ENCODE measurements at places on chromosomes 2 and 18.

DNA sequence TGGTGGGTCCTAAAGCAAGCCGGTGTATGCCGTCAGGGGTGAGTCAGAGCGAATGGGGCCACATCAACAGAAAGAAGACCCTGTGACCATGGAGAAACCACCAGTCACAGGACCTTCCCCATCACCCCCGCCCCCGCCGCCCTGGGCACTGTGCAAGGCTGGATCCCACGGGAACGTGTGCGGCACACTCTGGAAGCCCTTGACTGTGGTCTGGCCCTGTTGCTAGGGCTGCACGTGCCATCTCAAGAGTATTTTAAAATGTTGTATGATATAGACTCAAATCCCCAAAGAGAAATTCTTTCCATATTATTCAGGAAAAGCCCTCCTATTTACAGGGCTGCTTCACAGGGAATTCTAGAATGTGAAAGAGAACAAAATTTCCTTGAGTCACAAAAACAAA lies 174.8 kb downstream of the BCL2 start:
- DNase-seq = no peak

DNA sequence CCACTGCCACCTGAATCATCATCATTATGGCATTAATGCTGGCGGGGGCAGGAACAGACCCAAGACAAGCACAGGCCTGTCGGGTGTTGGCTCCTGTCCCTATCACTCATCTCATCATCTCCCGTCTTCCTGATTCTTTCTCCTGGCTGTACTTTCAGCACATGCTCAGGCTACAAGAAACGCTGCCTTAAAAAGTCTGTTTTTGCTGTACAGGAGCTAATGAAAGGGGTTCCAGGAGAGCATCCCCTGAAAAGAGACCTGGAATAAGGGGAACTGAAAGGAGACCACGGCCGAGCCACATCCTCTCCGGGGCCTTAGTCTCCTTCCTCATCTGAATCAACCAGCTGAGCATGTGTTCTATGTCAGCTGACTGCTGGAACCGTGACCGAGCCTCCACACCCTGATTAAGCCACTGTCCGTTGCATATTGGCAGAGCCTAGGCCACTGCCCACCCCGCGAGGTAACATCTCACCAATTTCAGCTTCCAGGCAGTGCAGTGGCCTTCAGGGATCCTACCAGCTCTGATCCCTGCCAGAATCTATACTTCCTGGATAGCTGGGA lies 62.6 kb downstream of the DNMT3A start:
- no peak for DNase-seq

- DNase-seq = no peak
Observed at GRCh38 chr2:36355151-36355889, at the start of gene CRIM1. Gene CRIM1, plus strand, starts transcription at chr2:36355778. Its CDS starts 515 bp downstream, at chr2:36356293.

GRCh38 chr2:81266106-81266505 lies 961.6 kb upstream of the LRRTM1 start:
- no peak for DNase-seq

- no peak for DNase-seq
Observed at GRCh38 chr2:148948868-148949267, 73.8 kb downstream of the KIF5C start.

DNA sequence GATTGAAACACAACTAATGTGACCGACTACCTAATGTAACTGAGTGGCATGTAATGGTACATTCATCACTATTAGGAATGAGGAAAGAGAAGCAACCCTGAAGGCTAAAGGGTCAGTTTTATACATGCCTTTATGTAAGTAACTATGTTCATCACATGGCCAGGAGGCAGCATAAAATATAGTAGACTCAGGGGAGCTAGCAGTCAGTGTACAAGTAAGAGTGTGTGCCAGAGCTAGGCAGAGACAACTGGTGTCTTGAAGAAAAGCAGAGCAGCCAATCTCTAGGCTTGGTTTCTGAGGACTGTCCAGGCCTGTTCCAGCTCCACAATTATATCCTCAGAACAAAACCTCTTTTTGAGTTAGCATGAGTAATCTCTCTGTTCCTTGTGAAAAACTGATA lies 18.1 kb downstream of the SMAD2 start:
- no peak for DNase-seq

DNA sequence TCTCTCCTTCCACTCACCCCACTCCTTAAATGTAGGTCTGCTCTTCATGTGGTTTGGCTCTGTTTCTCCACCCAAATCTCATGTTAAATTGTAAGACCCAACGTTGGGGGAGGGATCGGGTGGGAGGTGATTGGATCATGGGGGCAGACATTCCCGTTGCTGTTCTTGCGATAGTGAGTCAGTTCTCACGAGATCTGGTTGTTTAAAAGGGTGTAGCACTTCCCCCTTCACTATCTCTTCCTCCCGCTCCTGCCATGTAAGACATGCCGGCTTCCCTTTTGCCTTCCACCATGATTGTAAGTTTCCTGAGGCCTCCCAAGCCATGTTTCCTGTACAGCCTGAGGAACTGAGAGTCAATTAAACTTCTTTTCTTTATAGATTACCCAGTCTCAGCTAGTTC lies 1044.5 kb upstream of the POU3F3 start:
- no peak for DNase-seq

GRCh38 chr18:76688724-76689472 lies 133.5 kb upstream of the ZNF236 start:
- DNase-seq = no peak

DNA sequence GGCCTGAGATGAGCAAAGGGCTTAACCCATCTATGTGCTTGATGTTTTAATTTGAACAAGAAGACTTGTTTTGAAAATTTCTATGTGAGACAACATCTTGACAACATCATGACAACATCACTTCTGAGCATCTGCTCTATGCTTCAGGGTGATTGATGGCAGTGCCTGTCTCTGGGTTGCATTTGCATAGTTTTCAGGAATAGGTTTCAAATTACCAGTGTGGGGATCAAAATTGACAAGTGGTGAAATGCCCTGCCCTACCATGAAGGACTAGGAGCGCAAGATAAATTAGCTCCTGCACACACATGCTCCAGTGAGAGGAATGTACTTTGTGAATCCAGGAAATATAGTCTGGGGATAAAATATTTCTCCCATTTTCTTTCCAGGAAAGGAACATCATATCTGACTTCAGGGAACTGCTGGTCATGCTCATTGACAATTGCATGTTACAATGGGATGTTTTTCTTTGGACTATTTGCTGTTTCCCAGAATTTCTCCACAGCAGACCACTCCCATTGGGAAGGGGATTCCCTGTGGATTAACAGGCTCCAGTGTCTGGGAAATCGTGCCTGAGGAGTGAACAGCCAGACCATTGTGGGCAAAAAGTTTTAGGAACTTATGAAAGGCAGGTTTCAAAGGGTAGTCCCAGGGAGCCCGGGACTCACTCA lies 45.3 kb upstream of the IL1R2 start:
- DNase-seq = no peak

GRCh38 chr2:72605836-72606442 lies 219.9 kb downstream of the EXOC6B start:
- DNase-seq = peak; percentile 12

GRCh38 chr2:211665299-211665698 lies 873.3 kb downstream of the ERBB4 start:
- no peak for DNase-seq

DNA sequence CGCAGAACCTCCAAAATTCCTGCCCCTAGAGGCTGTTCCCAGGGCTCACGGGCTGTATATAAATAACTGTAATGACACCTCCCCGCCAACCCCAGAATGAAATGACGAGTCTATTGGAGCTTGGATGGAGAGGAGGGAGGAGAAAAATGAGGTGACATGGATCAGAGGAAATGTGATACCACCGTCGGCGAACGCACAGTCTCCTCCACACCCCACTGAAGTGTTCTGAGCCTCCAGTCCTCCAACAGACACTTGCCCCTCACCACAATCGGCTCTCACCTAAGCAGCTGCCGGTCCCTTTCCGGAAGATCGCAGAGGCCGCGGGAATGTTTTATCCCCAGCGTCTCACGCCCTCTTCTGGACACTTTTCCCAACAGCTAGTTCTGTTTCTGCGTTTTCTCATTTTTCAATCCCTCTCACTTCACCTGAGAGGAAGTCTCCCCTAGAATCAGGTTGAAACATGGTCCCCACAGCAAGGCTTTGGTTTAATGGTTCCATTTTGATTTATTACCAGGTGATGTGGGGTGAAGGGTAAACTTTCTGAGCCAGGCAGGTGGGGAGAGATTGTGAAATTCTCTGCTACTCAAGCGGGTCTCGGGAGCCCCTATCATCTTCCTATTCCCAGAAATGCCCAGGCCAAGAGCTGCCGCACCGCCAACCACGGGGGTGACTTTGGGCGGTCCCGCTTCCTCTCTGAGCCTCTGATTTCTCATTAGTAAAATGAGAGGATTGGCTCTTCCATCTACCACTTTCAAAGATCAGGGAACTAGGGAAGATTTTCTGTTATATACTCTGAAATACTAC lies 9.1 kb upstream of the MYO5B start:
- DNase-seq = peak; percentile 68

GRCh38 chr18:46569211-46569610 lies 87.8 kb downstream of the LOXHD1 start:
- no peak for DNase-seq

DNA sequence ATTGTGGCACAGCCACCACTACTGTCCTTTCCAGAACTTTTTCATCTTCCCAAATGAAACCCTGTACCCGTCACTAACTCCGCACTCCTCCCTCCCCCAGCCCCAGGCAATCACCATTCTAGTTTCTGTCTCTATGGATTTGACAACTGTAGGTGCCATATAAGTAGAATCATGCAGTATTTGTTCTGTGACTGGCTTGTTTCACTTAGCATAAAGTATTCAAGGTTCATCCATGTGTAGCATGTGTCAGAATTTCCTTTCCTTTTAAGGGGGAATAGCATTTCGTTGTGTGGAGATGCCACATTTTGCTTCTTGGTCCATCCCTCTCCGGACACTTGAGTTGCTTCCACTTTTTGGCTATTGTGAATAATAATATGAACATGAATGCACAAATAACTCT lies 842 bp upstream of the CKAP2L start:
- no peak for DNase-seq

GRCh38 chr2:64447317-64448040 lies 6.5 kb upstream of the LGALSL start:
- no peak for DNase-seq
